ENCODE measurements at places on chromosomes 3 and 15.

DNA sequence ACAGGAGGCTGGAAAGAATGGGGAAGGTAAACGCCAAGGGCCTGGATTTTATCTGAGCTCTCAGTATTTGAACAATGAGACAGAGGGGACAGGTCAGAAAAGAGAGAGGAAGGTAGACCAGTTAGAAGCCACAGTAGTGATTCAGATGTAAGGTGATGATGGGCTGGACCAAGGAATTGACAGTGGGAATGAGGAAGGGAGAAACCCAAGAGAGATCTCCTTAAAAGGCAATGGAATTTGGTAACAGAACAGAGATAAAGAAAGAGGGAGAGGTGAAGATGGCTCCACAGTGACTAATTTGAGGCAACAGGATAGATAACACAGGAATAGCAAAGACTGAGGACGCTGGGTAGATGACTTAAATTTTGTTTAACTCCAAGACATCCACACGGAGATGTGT is 11.4 kb upstream of the HEG1 start:
- DNase-seq = no peak

DNA sequence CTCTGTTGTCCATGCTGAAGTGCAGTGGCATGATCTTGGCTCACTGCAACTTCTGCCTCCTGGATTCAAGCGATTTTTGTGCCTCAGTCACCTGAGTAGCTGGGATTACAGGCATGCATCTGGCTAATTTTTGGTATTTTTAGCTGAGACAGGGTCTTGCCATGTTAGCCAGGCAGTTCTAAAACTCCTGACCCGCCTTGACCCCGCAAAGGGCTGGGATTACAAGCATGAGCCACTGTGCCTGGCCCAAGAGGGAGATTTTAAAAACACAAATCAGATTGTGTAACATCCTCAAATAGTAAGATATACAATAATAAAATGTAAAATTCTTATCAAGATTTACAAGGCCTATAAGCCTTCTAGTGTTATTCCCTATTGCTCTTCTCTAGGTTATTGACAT is 62.5 kb upstream of the PHLDB2 start:
- no peak for DNase-seq

DNA sequence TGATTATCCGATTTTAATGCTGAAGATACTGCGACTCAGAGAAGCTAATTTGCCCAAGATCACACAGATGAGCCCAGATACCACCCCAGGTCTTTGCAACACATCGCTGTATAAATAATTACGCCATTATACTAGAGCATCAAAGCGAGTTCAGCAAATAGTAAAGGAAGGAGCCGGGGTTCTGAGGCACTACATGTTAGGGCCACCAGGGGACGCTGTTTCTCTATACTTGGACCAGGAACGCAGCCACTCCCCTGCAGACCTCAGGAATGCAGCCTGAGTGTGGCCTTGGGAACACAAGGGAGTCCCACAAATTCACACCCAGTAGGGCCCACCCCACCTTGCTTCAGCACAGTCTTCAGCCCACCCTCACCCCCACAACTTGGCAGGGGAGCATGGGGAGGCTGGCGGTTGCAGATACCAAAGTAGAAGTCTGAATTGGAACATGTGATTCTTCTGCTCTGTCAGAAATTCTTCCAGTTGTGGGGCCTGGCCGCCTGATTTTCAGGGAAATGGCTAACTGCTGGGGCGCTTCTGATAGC is 57.8 kb upstream of the RYK start:
- peak; percentile 86 for DNase-seq

DNA sequence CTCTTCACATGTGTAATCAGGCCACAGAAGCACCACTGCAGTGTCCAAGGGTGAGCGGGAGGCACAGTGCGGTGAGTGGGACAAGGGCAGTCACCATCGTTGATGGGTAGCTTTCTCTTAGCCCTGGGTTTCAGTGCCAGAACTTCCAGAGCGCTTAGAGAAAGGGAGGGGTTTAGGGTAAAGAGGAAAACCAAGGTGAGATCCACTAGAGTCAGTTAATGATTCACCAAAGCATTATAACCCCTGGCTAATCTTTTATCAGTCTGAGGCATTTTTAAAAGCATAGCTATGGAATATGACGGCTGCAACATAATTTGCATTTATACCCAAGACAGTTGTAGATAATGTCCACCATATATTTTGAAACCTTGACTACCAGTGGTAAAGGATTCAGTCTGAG is 94.8 kb downstream of the SHQ1 start:
- no peak for DNase-seq

GRCh38 chr3:71926262-71926600 is 141.3 kb upstream of the PROK2 start:
- DNase-seq = no peak

DNA sequence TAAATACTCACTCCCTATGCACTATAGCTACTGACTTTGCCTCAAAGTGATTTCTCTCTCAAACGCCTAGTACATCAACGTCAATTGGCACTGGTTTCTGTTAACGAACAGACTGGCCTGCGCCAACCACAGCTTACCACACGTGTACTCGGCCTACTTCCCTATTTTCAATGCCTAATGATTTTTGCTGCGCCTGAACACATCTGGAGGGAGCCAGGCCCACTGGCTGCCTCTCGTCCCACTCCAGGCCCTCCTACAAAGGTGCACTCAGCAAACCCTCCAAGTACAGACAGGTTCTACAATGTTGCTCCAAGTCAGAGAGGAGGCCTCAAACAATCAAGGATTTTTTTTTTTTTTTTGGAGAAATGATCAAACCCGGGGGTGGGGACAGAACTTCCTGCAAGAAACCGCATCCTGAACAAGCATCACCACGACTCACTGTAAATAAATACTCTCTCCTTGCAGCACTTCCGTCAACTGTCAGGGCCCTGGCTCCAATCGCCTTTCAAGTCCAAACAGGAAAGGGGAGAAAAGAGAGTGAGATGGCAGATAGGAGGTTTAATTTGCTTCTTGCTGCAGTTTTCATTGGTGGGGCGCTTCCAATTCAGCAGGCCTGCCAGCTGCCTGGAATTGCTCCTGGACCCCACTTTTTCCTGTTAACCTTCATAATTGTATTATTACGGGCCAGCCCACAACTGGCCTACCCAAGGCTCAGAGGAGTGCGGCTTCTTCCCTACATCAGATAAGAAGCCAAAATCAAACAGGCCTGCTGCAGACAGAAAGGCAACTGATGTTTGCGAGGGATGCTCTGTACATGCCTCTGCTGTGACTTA is 139.3 kb downstream of the FOXP1 start:
- DNase-seq = peak; percentile 53

DNA sequence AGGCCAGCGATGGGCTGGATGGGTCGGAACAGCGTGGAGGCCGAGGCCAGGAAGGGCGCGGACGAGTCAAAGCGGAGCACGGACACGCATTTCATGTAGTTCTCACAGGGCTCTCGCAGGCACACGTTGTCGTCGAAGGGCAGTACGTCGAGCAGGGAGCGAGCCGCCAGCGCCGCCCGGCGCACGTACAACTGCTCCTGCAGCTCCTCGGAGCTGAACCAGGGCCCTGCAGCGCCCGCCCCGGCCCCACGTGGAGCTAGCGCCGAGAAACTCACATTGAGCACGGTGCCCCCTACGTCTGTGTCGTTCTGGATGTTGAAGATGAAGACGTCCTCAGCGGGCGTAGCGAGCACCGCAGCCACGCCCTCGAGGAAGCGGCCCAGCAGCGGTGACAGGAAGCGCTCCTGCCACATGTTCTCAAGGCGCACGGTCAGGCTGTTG is 5.8 kb downstream of the CELSR3 start:
- no peak for DNase-seq

DNA sequence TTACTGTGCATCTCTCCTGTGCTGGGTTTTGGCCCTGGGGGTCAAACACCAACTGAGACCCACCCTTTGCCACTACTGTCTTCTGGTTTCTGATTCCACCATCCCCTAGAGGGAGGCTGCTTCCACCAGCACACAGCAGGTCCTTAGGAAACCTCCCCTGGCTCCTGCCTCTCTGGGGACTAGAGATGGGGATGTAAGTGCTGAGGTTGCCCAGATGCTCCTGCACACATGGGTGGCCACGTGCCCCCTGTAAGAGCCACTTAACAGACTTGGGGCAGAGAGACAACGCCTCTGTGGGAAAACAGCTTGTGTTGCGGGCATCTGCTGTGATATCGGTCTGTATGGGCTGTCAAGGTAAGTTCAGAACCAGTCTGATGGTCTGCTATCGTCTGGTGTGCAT is 83.4 kb downstream of the ATP2B2 start:
- no peak for DNase-seq

GRCh38 chr15:51283026-51283425 is 55.4 kb downstream of the CYP19A1 start:
- no peak for DNase-seq

GRCh38 chr3:103712320-103713008 is 1277.6 kb downstream of the ZPLD1 start:
- no peak for DNase-seq

- peak; percentile 90 for DNase-seq
These were observed 4.8 kb downstream of the PAQR9 start for GRCh38 chr3:142958707-142959106.

DNA sequence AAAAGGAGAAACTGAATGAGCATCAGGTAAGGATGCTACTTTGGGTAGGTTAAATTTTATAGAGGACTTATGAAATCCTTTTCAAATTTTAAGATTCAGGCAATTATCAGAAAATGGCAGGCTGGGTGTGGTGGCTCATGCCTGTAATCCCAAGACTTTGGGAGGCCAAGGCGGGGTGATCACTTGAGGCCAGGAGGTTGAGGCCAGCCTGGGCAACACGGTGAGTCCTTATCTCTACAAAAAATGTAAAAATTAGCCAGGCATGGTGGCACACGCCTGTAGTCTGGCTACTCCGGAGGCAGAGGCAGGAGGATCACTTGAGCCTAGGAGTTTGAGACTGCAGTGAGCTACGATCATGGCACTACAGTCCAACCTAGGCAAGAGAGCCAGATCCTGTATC is 23.1 kb downstream of the DCUN1D1 start:
- no peak for DNase-seq

DNA sequence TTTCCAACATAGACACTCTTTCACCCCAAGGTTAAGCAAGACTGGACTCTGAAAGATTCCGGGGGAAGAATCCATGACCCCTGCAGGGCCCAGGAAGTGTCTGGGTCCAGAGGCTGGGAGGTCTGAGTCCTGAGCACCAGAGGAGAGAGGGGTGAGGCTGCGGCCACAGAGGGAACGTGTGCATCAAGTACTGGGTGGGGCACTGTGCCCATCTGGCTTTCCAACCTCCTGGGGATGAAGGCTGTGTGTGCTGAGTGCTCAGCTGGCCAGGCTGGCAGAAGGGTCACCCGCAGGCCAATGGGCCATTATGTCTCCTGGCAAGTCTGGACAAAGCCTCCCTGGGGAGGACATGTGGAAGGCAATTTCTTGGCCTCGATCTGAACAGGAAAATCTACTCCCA is 3.3 kb downstream of the CHRNA3 start:
- DNase-seq = peak; percentile 79

DNA sequence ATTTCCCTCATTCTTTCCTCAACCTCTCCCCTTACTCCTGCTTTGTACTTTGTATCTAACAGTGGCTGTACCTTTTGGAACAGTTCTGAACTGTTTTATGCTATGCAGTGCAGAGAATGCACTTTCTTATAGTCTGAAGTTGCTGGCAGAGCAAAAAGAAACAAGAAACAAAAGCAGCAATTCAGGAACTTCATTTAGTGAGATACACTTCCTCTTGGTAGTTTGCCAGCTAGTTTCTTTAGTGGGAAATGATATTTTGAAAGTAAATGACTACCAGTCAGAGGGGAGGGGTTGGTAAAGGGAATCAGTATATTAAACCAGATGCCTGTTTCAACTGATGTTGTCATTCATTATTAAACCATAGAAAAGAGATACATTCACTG is 55.0 kb upstream of the CHD2 start:
- DNase-seq = no peak

DNA sequence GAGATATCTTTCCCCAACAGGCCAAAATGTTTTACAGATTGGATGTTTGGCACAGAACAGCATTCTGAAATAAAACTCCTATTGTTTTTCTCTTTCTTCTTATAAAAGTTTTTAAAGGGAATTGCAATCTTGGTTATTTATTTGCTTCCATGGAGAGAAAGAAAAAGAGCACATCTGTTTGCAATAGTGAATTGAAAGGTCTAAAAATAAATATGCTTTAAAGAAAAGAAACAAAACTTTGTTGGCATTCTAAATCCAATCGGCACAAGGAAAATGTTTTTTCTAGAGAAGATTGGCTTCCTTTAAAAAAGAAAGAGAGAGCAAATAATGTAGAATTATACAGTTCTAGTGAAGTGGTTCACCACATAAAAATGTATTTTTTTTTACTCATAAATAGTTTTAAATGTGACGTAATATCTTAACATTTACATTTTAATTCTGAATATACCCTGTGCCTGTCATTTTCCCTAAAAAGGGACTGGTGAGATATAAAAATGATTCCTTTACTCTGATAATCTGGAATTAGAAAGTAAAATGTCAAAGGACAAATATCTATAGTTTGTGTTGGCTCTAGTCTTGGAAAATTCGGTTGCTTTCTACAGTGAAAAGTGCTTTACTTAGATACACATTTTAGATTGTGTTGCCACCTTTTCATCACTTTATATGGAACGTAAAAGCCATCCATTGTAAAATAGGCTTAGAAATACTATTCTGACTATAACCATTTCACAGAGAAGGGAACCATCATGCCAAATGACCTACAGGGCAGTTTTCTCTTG is 257.4 kb upstream of the CBLB start:
- no peak for DNase-seq

DNA sequence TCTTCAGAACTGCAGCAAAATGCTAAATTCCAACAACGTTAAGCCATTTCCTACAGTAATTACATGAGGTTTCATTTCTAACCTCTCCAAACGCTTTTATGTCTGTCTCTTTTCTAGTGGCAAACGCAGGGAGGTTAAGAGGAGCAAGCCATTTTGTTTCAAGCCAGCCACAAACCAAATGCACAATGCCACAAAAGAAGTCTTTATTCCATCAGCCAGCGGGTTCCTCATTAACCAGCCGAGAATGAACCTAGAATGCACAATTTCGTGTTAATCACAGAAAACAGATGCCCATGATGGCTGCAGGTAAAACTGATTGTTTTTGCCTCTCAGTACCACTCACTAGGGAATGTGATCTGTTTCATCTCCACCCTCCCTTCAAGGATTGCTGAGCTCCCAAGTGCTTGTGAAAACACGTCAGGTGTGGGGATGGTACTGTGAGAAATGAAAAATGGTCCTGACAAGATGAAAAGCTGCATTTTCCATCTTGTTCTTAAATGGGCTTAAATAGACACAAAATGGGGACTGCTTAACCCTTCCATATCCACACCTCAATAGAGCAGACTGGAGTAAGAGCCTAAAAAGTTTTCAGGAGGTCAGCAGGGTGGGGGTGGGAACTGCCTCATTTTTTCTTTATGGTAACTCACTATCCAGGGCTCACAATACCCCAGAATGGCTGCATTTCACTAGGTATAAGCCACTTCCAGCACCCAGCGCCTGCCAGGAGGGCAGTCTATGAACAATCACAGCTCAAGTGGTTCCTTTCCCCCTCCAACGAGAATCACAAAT is 277.1 kb downstream of the MAGI1 start:
- DNase-seq = no peak

- no peak for DNase-seq
These were observed 619.5 kb upstream of the TBL1XR1 start for GRCh38 chr3:177816667-177817208.

- DNase-seq = no peak
These were observed 11.9 kb upstream of the PDIA5 start for GRCh38 chr3:123054931-123055330.

GRCh38 chr15:98647026-98647773 is 1.1 kb upstream of the IGF1R start:
- DNase-seq = peak; percentile 63
